Fibroblast of skin of right biceps (primary cell): ENCODE measurements at places on chromosomes 7 and 10.

- DNase-seq = peak; percentile 57
Measured at GRCh38 chr7:42071372-42072261, 165.4 kb downstream of the GLI3 start.

DNA sequence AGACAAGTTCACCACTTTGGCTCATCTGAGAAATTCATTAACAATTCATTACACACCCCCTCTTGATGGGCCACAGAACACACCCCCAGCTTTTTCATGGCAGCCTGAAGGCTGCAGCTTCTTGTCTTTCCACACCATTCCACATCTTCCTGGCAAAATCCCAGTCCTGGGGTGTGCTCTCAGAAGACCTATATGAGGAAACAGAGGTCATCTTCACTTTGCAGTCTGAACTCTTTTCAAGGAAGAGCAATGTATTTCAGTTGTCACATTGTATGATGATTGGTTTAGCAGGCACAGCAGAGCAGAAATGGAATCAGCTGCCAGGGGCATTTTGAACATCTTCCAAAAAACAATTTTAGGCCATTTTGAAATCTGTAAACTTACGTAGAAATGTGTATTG, 7.8 kb upstream of the LRRC27 start:
- DNase-seq = no peak

DNA sequence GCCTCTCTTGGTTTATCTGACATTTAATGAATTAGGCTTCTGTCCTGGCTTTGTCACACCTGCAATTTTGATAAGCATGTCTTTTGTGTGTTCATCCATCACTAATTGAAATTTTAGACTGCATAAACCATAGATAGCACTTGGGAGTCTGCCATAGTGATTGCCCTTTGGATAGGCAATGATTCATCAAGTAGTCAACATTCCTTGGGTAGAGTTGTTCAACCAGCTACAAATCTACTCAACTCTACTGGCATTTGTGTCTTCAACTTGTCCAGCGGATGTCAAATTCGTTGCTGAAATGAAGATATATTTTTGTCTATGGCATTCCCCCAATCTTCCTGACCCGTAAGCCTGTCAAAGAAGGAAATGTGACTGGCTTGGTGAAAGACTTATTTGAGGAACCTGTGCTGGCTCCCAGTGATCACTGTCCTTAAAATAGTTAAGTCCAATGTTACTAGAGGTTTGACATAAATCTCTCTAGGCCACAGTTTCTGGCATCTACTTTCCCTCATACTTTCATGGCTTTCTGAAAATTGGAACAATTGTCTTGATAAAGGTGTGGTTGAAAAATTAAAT, 33.7 kb upstream of the CREB5 start:
- DNase-seq = no peak

DNA sequence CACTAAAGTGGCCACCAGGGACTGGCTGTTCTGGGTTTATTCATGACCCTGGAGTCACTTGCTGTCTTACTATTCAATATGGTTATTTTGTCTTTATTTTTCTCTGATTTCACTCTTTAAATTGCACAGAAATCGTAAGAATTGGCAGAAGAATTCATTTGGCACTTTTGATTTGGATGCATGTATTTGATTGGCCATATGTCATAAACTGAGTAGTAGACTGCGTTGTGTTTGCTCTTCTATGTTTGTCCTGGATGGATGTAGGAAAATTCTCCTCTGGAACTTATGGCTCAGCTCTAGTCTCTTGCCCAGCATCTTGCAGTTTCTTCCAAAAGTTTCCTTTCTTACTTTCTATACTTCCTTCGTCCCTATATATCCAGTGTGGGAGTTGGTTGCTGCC, 452.7 kb downstream of the GATA3 start:
- DNase-seq = no peak

DNA sequence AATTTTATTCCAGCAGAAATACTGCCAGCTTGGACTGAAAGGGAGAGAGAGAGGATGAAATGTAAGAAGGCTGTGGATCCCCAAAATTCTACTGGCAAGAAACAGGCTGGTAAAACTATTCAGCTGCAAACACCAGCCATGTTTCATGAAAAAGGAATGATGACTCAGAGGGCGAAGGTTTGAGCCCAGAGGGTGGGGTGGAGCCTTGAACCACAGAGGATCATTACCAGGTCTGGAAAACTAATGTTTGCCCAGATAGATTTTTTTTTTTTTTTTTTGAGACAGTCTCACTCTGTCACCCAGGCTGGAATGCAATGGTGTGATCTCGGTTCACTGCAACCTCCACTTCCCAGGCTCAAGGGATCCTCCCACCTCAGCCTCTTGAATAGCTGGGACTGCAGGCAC, 41.7 kb upstream of the NRF1 start:
- DNase-seq = peak; percentile 93

- DNase-seq = peak; percentile 98
Measured at GRCh38 chr10:63120554-63120953, 12.6 kb upstream of the NRBF2 start.

GRCh38 chr7:159031135-159031701, 113.4 kb downstream of the VIPR2 start:
- DNase-seq = no peak

DNA sequence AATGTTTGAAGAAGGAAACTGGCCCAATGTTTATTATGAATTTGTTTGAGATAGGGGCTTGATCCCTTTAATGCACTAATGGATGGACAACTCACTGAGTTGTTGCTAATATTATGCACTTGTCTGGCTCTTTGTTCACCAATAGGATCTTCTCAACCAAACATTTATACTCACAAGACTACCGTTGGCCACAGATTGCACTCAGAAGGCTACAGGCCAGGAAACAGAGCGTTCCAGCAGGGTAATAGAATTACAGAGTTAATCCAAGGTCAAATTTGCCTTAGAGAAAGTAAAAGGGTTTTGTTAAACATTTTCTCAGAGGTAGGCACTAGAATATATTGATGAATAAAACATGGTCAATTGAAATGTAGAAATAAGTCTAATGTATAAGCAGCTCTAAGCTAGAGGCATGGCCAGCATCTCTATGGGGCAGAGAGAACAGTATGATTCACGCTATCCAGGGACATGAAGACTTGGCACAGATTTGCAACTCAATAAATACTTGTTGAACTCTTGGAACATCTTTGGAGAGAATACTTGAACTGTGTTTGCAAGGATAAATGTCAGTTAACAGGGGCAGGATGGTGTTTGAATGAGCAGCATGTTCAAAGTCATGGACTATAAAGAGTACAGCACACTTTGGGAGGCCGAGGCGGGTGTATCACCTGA, 606.9 kb downstream of the SORCS3 start:
- no peak for DNase-seq

DNA sequence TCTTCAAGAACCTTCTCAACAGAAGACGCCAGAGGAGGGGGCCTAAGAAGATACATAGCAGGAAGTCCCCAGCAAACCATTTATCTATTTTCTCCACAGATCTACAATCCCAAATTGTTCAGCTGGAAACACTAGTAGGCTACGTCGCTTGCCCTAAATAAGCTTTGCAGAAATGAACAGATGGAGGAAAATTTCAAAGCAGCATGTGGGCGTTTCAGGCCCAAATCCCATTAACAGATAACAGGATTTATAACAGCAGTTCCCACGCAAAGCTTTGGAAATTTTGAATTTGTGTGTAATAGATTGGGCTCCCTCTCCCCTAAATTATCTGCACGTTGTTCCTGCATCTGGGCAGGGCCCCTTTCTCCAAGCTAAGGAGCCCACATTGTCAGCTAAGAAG, 60.6 kb upstream of the FRMD4A start:
- DNase-seq = no peak
